Neuronal stem cell (in vitro differentiated cells): ENCODE measurements at places on chromosomes 3 and 15.

- DNase-seq = no peak
Observed at GRCh38 chr3:53994986-53995603, 103.4 kb upstream of the SELENOK start.

DNA sequence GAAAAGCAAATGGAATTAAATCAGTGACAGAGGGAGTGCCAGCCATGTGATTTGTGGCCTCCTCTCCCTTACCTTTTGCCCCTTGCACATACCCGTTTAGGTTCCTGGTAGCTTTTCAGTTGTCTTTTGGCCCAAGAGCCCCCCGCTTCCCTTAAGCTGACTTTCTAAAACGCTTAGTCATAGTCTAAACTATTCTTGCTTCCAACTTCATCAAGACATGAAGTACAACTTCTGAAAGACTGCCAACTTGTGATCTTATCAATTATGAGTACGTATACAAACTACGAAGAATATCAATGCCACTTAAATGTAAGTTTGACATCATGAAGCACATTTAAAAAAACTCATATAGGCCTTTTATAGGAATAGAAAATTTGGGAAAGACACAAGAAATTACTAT, 61.9 kb downstream of the EIF3J start:
- DNase-seq = no peak

DNA sequence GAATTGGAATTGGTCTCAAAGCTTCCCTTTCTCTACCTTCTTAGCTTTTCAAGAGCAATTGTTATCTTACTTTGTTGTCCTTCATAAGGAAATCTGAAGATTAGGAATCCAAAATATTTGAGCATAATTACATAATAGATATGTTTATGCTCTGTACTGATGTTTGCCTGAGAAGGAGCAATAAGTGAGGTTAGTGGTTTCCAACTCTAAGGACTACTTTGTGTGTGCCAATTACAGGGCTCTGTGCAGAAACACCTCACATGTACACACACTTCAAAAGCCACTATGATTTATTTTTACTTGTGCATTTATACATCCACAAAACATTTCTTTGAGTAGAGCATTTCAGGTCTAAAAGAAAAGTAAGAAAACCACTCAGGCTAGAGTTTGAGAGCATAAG, 49.9 kb downstream of the MME start:
- DNase-seq = no peak

- DNase-seq = peak; percentile 54
Observed at GRCh38 chr3:127628788-127629466, at the start of gene PODXL2. Gene PODXL2 (plus strand): TSS chr3:127629185. CDS start chr3:127629220, 35 bp downstream.

DNA sequence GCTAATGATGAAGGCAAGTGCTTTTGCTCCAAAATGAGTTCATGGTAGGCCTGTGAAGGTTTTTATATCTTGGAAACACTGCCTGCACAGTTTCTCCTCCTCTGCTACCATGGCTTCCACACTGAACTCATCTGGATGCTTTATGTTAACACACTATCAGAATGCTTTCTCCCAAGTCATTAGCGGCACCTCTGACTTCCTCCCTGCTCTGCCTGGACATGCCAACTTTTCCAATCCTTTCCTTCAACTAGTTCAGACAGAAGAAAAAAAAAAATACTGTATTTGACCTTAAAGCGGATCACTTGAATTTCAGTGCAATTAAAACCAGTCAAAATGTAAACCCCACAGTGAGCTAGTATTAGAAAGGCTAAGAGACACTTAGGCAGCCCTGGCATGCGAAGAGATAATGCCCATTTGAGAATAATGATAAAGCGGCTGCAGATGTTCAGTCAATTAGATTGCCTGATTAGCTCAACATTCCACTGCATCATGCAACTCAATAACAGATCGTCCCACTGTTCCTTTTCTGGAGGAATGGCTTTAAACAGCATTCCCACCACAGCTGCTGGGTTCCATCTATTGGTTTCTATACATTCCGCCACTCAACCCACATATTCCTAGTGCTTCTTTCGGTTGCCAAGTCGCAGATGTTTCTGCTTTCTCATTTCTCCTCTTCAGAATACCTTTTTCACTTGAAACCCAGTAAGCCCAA, 51.7 kb downstream of the CNTN3 start:
- DNase-seq = no peak

GRCh38 chr15:63507878-63508818, 3.8 kb downstream of the USP3 start:
- no peak for DNase-seq

DNA sequence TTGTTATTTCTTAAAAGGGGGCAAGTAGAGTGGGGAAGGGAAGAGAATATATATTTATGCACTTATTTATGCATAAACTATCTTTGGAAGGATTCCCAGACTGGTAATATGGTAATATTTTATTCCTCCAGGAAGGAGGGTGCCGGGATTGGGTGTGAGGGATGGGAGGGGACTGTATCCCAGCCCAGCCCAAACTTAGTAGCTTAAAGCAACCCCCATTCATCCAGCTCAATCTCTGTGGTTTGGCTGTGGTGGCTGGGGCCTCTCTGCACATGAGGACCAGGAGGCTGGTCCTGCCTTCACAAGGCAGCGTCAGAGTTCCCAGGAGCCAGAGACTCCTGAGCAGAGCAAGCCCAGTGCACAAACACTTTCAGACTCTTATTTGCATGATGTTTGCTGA, 48.4 kb downstream of the CCNL1 start:
- no peak for DNase-seq

DNA sequence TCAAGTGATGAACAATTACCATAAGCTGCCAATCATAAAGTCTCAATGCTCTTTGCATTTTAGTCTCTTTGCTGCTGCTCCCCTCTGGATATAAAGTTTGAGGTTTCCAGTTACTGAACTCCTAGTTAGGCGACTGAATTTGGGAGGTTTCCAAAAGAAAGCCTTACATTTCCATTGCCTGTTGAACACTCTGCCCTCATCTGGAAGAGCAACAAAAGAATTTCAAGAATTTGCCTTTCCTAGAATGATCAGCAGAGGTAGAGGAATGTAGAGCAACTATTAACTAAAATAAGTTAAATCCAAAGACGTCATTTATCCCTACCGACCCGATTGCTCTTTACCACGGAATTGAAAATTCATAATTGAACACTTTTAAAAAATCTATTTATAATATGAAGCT, 53.4 kb upstream of the PRICKLE2 start:
- no peak for DNase-seq

DNA sequence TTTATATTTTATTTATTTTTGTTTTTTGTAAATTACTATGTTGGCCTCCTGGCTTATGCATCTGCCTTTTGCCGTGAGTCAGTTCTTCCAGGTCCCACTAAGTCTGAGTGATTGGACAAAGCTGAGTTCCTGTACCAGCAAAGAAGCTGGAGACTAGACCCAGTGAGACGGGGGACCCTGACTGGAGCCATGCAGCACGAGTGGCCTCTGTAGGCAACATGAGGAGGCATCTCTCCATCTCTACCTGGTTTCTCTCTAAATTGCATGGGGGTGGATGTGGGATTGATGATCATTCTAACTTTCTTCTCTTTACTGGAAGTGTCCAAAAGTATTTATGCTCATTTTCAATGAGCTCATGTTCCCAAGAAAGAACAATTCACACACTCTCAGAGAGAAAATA, 155.3 kb upstream of the MRPL3 start:
- no peak for DNase-seq

DNA sequence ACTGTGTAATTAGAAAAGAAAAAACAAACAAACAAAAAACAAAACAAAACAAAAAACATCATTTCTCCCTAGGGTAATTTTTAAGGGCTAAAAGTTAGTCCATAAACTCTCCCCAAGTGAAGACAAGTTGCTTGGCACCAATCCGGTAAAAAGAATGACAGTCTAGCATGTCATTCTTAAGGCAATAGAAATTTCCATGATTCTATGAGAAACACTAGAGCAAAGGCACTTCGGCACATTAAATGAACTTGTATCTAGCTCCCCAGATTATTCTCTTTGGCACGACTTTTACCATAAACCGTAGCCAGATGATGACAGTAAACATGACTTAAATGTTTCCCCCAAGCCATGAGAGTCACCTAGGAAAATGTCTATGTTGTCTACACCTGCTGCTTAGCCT, 10.1 kb downstream of the COL8A1 start:
- no peak for DNase-seq

DNA sequence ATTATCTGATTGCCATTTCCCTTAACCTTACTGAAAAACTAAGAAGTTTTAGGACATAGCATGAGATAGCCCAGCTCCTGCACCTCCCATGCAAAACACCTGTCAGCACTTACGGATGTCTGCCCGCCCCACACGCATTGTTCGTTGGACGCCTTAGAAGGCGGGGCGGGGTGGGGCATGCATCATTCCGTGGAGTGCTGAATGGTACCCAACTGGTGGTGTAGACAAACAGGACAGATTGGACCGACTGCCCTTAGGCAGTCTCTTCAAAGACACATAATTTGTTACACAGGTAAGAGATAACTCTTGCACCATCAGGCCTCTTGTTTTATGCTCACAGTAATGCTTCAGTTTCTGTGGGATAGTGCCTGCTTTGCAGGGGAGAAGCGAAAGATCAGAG, 93.8 kb downstream of the SMAD6 start:
- DNase-seq = no peak

GRCh38 chr3:171377859-171378258, 82.3 kb downstream of the TNIK start:
- DNase-seq = no peak

DNA sequence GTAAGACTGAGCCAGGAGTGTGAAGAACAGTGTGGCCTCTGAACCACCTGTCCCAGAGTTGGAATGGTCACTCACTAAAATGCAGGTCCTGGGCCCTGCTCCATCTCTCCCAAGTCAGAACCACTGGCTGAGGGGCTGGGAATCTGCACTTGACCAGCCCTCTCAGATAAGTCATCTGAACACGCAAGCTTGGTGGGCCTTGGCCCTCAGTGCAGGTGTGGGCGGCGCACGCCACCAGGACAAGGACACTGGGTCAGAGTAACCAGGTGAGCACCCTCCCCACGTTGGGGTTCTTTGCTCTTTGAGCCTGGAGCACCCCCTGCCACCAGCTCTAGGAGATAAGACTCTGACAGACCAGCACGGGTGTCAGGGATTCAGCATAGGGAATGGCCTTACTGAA, 42.7 kb downstream of the KIF9 start:
- DNase-seq = no peak

DNA sequence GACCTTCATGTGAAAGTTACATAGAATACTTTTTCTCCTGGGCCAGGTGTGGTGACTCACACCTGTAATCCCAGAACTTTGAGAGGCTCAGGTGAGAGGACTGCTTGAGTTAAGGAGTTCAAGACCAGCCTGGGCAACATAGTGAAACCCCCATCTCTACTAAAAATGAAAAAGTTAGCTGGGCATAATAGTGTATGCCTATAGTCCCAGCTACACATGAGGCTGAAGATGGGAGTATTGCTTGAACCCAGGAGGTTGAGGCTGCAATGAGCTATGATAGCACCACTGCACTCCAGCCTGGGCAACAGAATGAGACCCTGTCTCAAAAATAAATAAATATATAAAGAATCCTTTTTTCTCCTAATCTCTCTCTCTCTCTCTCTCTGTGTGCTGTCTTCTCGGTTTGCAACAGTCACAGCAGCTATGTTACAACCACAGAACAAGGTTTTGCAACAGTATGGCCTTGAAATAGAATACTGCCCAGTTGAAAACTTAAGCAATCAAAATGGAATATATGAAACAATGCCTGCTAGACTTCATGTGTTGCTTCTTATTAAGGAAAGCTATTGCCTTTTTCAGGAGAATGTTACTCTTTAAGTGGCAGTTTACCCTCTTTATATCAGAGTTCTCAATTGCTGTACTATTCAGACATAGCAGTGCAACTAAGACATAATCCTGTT, 12.3 kb upstream of the DENND4A start:
- DNase-seq = no peak

DNA sequence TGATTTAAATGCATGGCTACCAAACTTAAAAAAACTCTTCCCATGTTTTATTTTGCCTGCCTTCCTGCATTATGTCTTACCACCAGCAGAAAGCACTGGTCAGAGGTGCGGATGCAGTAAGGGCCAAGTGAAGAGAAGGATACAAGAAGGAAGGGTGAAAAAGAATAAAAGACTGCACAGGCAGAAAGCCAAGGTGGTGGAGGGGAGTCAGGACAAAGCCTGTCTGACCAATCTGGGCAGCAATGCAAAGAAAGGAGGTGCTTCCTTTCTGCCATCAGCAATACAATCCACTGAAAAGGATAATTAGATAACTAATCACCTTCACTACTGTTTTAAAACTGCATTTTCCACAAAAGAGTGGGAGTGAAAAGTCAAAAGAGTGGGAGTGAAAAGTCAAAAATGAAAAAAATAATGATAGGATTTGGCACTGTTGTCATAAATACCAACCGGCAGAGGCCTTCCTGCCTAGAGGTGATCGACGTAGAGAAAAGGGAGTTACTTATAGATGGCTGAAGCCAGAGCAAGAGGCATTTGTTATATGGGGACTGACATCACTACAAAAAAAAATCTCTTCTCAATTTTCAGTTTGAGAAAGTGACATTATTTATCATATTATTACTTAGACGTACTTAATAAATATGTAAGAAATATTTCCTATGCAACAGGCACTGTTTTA, 385.3 kb downstream of the TBC1D5 start:
- peak; percentile 1 for DNase-seq

DNA sequence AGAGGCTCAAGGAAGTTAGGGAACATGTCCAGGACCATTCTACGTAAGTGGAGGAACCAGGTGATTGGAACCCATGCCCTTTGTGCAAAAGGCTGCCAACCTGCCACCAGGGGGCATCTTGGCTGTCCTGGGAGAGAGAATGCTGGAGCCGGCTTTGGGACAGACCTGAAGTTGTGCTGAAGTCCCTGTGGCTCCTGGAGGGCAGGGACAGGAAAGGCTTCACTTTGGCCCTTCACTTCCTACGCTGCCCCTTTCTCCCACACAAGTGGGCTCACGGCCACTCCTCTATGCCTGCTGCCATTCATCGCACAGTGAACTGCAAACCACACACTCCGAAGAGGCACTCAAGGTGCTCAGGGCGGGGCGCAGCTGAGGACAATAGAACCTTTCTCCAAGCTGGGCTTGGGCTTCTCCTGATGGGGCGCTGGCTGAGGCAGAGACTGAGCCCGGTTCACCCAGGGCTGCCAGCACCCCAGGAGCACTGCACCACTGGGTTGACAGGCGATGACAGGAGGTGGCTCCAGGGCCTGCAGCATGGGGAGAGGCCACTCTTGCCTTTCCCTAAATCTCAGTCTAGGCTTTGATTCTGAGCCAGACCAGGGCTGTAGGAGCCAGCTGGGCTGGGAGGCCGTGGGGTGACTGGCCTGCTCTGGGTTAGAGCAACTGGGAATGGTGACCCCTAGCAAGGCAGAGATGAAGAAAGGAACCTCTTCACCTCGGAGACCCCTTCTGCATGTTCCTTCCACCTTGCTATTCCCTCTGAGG, 8.4 kb downstream of the SHF start:
- no peak for DNase-seq

GRCh38 chr3:8254489-8254888, 247.1 kb upstream of the LMCD1 start:
- no peak for DNase-seq
